Caki2 (cell line): ENCODE measurements at places on chromosomes 5 and 9. TPM values are rescaled to one million over a fixed set of nuclear protein-coding genes. Genes with fewer than 3 reads are reported as not detected.
A peak's percentile ranks its signal among the peaks of the same experiment; 100 is the strongest.

The OR2K2 gene
- not detected in 2 replicates for total RNA-seq

The SPAG8 gene
- total RNA-seq: 0.24 TPM in 1 of 2 replicates, not detected in the other

The C5orf52 gene
- not detected in 2 replicates for total RNA-seq

The HCN1 gene
- total RNA-seq: not detected in 2 replicates

The GLRA1 gene
- not detected in 2 replicates for total RNA-seq

The SLC34A3 gene
- total RNA-seq: not detected in 2 replicates

The ADAMTS12 gene
- total RNA-seq: not detected in 2 replicates

The TRPM3 gene
- 0.37 TPM in 1 of 2 replicates, not detected in the other for total RNA-seq

DNA sequence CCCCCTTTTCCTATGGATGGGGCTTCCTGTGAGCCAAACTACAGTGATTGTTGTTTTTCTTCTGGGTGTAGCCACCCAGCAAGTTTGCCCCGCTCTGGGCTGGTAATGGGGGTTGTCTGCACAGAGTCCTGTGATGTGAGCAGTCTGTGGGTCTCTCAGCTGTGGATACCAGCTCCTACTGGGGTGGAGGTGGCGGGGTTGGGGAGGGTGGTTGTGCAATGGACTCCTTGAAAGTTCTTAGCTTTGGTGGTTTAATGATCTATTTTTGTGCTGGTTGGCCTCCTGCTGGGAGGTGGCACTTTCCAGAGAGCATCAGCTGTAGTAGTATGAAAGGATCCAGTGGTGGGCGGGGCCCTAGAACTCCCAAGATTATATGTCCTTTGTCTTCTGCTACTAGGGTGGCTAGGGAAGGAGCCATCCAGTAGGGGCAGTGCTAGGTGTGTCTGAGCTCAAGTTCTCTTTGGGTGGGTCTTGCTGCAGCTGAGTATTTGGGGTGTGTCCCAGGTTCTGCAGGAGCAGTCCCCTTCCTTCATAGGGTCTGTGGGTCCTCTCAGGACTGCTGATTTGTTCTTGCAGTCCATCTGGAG lies 275.6 kb upstream of the PAPPA start:
- DNase-seq: no peak

GRCh38 chr9:84818791-84819190 lies 149.3 kb downstream of the NTRK2 start:
- DNase-seq: no peak

- DNase-seq: no peak
Measured at GRCh38 chr5:43514471-43514815, 505 bp downstream of the C5orf34 start.

DNA sequence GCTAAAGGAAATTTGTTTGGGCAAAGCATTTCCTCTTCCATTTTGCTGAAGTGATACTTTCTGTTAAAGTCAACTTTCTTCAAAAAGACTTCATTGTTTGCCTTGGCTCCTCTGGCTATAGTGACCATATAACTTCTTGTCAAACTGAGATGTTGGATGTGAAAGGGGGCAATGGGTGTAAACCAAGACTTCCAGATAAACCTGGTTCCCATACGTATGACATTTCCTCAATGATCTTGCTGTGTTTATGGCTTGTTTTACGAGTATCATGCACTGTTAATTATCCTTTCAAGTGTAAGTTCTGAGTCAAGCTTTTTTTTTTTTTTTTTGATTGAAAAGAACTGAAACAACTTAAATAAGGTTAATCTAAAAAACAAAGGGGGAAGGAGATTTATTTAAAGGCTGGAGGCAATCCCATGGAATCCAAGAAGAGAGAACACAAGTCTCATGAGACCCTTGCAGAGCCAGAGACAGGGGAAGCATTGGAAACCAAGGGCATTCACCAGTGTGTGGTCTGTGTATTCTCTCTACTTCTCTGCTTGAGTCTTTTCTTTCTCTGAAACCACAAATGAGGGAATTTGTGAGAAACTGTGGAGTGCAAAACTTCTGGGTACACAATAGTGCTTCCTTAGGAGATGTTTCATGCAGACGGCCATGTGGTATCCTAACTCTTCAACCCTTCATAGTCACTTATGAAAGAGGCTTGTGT lies 335.3 kb downstream of the RAB3C start:
- no peak for DNase-seq

- no peak for DNase-seq
Measured at GRCh38 chr5:10576790-10577189, 12.9 kb downstream of the ANKRD33B start.

- DNase-seq: no peak
Measured at GRCh38 chr9:90986161-90986560, 184.5 kb downstream of the SYK start.

- DNase-seq: no peak
Measured at GRCh38 chr5:41924526-41924871, 582 bp upstream of the FBXO4 start.

GRCh38 chr5:179699616-179700237 lies 960 bp downstream of the CANX start:
- DNase-seq: peak; percentile 24

DNA sequence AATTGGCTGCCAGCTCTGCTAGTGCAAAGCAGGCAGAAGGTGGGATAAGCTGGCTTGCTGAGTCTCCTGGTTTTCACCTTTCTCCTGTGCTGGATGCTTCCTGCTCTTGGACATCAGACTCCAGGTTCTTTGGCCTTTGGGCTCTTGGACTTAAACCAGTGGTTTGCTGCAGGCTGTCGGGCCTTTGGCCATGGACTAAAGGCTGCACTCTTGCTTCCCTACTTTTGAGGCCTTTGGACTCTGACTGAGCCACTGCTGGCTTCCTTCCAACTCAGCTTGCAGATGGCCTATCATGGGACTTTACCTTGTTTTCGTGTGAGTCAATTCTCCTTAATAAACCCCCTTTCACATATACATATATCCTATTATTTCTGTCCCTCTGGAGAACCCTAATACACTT lies 1293.9 kb upstream of the CDH6 start:
- DNase-seq: no peak
